ENCODE measurements at places on chromosomes 3 and 15.

GRCh38 chr3:143119009-143119914, at the start of gene CHST2:
TSS of gene CHST2 (plus strand) at chr3:143119771. CDS start at chr3:143120817, 1,046 bp downstream.
- DNase-seq = peak; percentile 61

DNA sequence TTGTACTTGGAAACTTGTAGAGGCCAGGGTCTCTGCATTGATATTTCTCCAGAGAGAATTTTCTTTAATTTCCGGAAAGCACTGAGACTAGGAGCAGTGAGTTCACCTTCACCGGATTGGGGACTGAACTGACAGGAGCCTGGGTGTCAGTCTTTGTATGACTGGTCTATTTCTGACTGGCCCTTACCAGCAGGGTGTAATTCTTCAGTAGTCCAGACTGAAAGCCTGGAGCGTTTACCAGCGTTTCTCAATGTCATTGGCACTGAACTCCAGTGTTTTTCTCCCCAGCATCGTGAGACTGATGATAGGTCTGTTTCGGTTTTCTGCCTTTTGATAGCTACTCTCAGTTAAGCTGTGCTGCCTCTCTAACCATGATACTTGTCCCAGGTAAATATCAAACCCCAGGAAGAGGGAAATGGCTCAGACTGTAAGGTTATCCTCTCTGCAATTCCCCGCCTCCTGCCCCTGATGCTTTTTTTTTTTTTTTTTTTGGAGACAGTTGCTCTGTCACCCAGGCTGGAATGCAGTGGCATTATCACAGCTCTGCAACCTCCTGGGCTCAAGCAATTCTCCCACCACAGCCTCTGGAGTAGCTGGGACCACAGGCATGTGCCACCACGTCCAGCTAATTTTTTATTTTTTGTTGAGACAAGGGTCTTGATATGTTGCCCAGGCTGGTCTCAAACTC, 103.6 kb downstream of the CACNA2D3 start:
- DNase-seq = no peak

DNA sequence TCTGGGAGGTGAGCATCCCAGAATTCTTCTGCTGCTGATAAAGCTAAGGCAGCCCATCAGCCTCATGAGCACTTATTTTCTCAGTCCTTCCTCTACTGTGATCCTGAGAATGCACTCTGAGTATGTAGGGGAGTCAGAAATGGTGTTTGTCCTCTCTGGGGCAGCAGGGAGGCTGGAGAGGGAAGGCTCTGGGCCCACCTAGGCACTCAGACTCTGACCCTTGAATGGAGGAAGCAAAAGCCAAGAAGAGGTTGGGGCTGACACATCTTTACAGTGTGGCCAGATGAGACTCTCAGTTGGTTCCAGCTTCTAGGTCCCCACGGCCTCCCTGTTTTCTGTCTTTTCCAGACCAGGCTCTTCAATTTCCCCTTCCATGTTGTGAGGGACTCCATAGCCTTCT, 36.1 kb upstream of the BLM start:
- DNase-seq = no peak

DNA sequence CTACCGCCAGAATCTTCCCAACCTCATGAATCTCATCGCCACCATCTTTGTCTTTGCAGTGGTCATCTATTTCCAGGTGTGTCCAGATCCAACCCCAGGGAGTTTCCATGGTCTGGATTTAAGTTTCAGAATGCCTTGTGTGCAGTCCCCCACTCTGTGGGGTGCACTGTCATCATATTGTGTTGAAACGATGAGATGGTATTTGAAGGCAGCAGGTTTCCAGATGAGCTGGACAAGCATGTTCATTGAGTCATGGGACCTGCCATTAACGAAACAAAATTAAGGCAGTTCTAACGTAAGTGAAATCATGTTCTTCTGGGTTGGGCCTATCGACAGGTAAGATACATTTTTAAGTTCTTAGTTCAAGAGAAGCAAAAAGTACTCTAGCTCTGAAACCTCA, 12.7 kb downstream of the SEC61A1 start:
- no peak for DNase-seq

DNA sequence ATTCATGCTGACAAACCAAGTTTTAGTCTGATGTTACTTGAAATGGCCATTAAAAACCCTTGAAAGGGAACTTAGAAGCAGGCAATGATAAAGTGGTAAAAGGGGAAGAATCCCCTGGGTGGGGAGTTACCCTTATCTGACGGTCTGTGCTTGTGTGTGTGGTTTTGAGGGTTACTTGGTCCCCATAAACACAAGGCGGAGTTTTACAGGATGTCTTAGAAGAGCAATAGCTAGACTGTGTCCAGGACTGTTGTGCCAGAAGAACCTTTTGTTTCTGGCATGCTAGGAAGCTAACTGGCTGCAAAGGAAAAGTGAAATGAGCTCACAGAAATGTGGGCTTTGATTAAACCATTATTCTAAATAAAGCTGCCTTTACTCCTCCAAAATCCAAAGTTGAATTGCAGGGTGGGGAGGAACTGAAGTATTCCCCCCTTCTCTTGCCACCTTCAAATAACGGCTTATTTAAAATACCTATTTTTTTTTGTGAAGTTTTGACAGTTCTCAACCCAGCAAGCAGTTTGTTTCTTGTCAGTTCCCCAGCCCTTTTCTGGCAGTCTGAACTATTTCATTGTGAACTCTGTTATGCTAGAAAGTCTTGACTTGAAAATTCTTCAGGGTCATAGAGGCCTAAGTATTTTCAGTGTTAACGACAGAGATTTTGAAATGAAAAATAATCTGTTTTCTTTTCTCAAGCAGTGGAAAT, 443.5 kb downstream of the OTOL1 start:
- no peak for DNase-seq

- no peak for DNase-seq
These were observed 516.1 kb upstream of the NAALADL2 start for GRCh38 chr3:174342941-174343501.

GRCh38 chr3:154956815-154957214, 123.3 kb upstream of the MME start:
- DNase-seq = no peak

- DNase-seq = no peak
These were observed 11.3 kb upstream of the THRB start for GRCh38 chr3:24505691-24506550.

DNA sequence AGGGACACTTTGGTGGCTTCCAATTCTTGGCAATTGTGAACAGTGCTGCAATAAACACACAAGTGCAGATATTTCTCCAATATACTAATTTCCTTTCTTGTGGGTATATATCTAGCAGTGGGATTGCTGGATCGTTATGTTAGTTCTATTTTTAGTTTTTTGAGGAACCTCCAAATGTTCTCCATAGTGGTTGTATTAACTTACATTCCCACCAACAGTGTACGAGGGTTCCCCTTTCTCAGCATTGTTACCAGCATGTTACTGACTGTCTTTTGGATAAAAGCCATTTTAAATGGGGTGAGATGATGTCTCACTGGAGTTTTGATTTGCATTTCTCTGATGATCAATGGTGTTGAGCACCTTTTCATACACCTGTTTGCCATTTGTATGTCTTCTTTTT, 92.8 kb downstream of the DAPK2 start:
- DNase-seq = no peak

- DNase-seq = no peak
These were observed 447.7 kb downstream of the GABRG3 start for GRCh38 chr15:27418726-27419125.

GRCh38 chr3:70554170-70554569, 241.7 kb upstream of the MDFIC2 start:
- DNase-seq = no peak

DNA sequence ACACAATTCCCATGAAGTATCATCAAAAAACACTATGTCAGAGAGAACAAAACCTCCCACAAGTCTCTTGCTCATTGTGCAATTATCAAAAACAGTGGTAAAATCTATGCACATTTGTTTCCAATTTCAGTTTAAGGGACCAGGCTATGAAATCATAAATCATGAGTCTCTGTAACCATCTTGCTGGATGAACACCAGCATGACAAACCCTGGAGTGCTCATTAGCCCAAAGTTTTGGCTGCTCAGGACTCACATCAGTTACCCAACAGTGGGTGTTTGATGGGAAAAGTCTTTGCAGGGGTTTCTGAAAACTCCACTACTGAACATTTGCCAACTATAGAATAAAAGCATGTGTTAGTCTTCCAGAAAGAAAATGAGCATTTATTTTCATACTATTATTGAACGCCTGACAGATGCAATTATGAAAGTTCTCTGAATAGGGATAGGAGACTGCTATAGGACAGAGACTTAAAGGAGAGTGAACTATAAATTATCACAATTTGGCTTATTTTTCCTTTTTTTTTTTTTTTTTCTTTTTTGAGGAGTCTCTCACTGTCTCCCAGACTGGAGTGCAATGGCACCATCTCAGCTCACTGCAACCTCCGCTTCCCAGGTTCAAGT, 240.8 kb upstream of the KCNMB2 start:
- DNase-seq = no peak

DNA sequence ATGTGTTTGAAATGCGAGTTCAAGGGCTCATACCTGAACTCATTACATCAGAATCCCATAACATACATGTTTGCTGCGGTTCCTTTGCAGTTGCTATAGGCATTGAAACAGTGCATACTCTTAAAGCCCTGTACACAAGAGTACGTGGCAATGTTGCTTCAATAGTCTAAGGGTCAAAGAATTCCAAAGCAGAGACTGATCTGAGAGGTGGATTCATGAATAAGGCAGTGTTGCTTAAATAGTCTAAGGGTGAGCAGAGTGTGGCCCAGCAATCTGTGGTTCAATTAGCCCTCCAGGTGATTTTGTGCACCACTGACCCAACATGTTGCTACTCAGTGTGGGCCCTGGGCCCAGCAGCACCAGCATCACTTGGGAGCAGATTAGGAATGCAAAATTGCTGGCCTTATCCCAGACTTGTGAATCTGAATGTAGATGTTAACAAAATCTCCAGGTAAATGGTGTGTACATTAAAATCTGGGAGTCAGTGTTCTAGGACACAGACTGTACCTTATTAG, 314.7 kb upstream of the UMPS start:
- no peak for DNase-seq

DNA sequence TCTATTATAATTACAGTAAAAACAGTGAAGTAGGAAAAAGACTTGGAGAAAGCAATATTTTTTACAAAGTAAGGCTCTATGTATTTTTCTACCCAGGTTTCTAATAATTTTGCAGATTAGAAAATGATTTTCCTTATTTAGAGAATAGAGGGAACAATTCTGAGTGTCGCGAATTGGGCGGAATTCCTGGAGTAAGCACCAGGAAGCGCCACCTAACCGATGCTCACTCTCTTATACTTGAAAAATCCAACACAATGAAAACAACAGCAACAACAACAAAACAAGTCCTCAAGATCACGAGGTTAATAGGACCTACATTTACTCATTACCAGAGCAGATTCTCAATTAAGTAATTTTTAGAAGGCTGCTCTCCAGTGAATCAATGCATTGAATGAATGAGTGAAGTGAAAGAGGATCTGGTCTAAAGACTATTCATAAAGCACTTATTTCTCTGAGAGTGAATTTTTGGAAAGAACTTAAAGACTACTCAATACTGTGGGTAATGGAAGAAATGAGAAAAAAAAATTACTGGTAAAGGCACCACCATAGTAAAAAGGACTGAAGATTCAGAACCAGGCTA, 158.0 kb downstream of the MEIS2 start:
- DNase-seq = no peak

- DNase-seq = no peak
These were observed 71.1 kb downstream of the LYZL4 start for GRCh38 chr3:42339321-42339720.

GRCh38 chr3:183814240-183814639, 11.1 kb downstream of the MAP6D1 start:
- no peak for DNase-seq

- no peak for DNase-seq
These were observed 17.7 kb upstream of the PCCB start for GRCh38 chr3:136232413-136232812.

GRCh38 chr15:73585871-73586654, 47.1 kb downstream of the NPTN start:
- no peak for DNase-seq

DNA sequence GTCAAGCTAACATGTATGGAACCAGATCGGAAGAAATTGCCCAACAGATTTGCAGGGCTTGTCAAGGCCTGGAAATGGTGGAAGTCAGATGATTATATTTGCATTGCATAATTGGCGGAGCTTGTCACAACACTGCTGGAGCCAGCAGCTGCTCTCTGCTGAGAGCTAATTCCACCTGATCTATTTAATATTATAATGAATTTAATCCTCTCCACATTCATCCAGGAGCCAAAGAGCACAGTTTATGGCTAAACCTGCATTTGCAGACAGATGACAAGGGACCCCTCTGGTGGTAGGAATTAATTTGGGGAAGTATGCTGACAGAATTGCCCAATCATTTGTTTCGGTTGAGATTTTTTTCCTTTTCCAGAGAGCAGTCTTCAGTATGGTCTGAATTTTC, 730.2 kb downstream of the TUSC7 start:
- DNase-seq = no peak

GRCh38 chr3:152386208-152386607, 117.5 kb downstream of the MBNL1 start:
- DNase-seq = no peak

- DNase-seq = no peak
These were observed 5.5 kb downstream of the CSRNP1 start for GRCh38 chr3:39147711-39148434.

DNA sequence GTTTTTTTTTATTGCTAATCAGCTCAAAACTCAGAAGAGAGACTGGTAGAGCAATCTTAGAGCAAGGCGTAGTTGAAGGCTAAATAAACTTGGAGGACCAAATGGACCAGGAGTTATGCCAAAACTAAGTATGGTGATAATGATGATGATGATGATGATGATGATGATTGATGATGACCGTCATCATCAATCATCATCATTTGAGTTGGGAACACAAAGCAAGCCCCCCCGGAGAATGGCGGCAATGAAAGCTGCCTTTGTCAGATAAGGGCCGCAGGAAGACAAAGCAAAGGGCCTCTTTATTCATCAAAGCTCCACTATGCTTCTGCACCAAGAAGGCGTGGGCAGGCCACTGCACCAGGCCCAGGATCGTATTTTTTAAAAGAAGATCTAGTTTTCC, 82.1 kb upstream of the RAD18 start:
- no peak for DNase-seq

DNA sequence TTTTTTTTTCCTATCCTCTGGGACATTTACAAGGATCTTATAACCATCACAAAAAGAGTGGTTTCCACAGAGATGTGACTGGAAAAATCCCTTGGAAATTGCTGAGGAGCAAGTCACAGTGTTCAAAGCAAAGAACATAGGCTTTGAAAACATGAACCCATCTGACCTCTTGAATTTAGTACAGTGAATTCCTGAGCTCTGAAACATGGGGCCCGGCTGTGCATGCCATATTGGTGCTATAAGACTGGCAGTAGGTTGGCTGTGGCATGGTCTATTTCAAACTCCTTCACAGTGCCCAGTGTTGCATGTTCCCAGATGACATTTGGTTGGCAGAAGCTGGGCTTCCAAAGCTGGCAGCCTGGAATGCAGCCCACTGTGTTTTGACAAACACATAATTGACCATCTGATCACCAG, 202.2 kb downstream of the TIGIT start:
- DNase-seq = no peak

- DNase-seq = no peak
These were observed 8.7 kb downstream of the MME start for GRCh38 chr3:155088706-155089345.

DNA sequence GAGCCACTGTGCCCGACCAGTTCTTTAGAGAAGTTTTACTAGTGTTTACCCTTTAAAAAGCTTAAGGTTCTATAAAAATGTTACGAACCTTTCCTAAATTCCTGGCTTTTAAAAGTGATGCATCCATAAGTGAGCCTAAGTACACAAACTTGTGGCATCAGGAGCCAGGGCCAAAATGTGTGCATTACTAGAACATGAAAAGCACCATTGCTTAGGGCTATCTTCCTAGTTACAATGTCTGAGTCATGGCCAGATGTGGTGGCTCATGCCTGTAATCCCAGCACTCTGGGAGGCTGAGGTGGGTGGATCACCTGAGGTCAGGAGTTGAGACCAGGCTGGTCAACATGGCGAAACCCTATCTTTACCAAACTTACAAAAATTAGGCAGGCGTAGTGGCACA, 39.9 kb downstream of the LEO1 start:
- no peak for DNase-seq
